ENCODE measurements at places on chromosomes 2 and 18.

DNA sequence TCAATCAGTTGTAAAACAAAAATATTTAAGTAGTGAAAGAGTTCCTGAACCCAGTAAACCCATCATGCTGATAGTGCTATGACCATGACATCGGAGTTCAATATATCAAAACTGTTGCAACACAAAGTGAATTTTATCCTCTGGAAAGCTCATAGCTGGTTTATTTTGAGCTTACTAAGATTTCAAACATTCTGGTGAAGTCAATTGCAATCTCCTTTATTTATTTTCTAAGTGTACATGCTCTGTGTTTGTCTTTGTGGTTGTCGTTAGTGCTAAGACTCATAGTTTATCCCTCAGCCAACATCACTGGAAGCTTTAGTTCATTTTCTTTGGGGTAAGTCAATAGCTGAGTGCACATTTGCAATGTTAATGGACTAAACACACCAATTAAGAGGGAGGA lies 91.9 kb downstream of the QPCT start:
- no peak for DNase-seq

DNA sequence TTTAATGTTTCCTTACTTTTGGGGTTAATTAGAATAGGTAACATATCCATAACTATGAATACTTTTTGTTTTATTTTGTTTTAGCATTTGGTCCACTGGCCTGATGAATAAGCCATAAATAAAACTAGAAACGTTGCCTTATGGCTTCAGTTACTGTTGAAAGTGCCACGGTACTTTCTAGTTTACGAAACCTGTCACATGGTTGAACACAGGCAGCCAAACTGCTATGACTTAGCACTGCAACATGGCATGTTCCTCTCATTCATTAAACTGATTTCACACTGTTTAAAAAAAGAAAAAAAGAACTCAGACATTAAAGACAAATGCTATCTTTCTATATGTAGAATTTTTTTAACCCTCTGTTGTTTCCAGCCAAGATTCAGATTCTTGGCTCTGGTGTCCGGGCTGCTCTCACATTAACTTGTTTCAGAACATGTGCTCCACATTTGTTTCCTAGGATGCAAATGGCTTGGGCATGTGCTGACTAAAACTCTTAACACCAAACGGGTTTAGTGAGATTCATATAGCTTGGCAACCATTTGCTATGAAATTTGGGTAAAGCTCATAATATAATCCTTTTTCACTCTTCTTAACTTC lies 323.9 kb upstream of the RND3 start:
- no peak for DNase-seq

DNA sequence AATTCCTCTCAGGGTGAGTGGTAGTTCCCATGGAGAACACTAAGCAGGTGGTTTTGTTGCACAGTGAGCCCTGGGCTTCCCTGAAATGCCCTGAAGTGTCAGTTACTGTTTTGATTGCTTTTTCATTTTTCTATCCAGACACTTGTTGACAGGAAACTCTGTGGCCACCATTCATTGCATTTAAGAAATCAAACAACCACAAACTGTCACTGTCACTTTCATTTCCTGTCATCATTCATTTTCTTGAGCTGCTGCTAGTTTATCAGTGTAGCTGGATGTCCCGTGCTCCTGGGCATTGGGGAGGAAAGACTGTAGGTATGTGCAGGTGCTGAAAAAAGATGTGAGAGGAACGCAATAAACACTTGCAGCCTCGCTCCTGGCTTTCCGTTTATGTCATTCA lies 891.6 kb upstream of the ZEB2 start:
- no peak for DNase-seq

GRCh38 chr2:171160119-171160955 lies at the start of gene TLK1:
TSS of gene TLK1 (minus strand) at chr2:171160893. CDS start at chr2:171160428, 465 bp downstream.
- no peak for DNase-seq

DNA sequence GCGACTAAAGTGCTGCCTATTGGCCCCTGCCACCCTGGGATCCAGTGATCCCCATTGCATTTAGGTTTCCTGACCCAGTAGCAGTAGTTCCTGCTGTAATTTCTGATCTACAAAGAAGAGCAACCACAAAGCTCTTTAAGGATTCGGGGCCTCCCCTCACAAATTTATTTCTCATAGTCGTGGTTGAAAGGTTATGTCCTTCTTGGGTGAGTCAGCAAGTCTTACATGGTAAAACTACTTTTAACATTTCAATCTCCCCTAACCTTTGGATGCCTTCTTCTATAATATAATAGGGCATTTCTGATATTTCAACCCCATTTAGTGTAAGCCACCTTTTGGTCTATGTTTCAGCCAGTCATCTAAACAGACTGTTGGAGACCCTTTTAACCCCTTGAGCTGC lies 14.9 kb downstream of the PIKFYVE start:
- no peak for DNase-seq

- DNase-seq: no peak
Observed at GRCh38 chr2:36337354-36337753, 18.2 kb upstream of the CRIM1 start.

DNA sequence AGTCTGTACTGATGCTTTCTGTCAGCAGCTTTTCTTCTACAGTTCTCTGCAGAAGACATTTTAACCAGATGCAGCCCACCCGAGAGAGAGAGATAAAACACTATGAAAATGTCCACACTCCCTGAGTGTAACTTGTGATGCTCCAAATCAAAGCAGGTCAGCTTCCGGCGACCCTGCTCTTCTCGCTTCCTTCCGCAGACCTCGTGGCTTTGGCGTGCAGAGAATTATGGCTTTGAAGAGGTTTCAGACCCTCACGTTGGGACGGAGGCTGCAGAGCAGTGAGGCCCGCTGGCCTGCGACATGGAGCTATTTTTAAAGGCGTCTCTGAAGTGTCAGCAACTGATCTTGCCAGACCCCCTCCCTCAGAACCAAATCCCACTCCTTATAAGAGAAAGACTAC lies 41.8 kb downstream of the TMEM163 start:
- DNase-seq: no peak

- DNase-seq: no peak
Observed at GRCh38 chr2:37781028-37781427, 109.6 kb upstream of the CDC42EP3 start.

DNA sequence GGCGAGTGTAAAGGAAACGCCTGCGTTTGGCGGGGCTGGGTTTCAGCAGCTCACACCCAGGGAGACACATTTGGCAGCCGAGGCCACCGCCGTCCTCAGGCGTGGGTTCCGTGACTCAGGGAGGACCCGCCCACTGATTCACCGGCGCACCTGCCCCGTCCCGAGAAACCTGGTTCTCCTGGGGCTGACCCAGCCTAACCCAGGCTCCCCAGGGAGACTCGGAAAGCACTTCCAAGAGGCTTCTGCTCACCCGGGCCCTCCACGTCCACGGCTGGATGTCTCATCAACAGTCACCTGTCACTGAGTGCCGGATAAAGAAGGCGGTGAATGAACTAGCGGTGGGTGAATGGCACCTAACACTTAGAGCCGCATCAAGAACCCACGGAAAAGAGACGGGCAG lies 126.4 kb upstream of the CTDP1 start:
- no peak for DNase-seq

- DNase-seq: no peak
Observed at GRCh38 chr2:171431677-171432167, 2.1 kb downstream of the METTL8 start.

DNA sequence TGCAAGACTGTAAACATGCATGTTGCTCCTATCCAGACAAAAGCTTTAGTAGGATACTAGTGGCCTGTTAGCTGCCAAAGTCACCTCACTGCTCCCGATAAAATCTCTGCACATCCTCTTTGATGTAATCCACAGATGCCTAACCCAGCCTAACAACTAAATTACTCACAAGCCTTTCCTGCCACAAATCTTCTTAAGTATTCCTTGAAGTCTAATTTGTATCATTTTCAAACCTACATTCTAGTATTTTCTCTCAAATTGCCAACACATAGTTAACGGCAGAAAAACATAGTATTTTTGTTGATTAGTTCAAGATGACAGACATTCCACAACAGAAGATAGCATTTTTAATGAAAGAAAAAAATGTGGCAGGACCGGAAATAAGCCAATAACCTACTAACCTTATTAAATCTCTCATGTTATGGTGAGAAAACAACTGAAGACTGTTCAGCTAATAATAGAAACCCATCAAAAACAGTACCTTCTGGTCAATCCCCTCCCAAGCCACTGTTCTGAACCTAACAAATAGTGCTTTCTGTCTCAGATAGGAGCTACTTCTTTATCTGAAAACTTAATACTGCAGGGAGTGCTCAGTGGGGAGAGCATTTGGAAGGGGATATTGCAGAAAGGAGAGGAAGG lies at the start of gene MPP4:
Gene MPP4 (minus strand): TSS at position 57 of the 639 bp plus-strand sequence. CDS start 4,690 bp downstream, outside the sequence.
- no peak for DNase-seq

- no peak for DNase-seq
Observed at GRCh38 chr2:231917280-231918066, 8.7 kb downstream of the NPPC start.

DNA sequence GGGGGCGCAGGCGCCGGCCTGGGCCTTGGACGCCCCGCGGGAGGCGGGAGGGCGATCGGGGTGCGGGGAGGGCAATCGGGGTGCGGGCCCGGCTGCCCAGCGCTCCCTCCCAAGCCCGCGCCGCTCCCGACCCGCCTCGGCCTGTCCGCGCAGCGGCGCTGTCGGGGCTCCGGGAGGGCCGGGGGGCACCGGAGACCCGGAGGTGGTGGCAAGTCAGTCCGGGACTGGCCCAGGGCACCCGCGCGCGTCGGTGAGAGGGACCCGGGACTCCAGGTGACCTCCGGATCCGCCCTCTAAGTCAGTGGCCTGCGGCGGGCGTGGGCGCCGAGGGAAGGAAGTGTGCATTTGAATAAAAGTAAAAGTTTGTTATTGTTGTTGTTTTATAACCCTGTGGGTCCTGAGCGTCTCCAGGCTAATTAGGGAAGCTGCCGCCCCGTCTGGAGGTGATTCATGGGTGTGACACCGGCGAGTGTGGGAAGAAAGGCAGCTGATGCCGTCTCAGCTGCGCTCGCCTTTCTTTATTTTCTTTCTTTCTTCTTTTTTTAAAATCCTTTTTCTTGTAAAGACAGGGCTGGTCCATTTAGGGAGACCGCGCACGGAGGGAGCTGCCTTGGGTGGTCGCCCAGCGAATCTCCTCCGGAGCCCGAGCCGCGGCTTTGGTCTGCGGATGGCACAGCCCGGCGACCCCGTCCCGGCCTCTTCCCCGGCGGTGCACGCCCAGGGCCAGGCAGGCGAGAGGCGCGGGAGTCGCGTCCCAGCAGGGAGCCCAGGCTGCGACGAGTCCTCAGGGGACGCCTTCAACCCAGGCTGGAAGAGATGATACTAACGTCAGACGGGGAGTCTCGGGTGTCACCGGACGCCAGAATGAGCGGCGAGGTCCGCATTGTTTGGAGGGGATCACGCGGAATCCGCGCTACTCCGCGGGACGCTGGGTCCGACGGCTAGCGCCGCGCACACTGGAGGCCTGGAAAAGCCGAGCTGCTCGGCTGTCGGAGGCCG lies 627 bp upstream of the CRACDL start:
- DNase-seq: no peak

DNA sequence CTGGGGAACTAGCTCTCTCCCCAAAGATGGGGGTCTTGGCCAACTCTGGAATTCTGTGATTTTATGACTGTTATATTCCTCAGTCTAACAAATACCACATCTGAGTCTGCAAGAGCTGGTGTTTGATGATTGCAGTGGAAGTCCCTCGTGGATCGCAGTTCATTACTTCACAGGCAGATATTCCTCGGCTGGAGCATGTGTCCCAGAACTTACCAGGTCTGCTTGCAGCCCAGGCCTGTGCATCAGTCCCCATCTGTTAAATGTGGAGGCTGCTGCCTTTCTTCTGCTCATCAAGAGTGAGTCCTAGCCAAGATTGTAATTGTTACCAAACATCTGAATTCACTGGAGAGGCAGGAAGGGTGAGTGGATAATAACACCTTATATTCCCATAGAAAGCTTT lies 55.5 kb downstream of the PRKCE start:
- no peak for DNase-seq

GRCh38 chr2:5368263-5368662 lies 323.9 kb upstream of the SOX11 start:
- DNase-seq: no peak

DNA sequence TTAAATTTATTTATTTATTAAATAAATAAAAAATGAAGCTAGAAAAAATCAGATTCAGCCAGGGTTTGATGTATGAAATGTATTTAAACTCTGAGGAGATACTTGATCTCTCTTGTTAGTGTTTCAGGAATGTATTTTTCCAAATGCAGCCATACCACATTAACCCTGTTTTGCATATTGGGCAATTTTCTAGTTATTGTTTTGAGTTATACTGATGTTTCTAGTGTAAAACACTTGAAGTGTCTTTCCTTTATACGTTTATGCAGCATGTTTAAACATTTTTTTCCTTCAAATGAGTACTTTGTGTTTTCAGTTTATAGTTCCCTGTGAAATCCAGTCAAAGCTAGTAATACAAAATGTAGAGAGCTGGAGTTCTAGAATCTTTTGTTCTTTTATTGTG lies 69.9 kb downstream of the WDR7 start:
- no peak for DNase-seq

- DNase-seq: no peak
Observed at GRCh38 chr2:135664623-135665068, 77.0 kb upstream of the UBXN4 start.

GRCh38 chr2:26850000-26850431 lies 2.1 kb downstream of the DPYSL5 start:
- no peak for DNase-seq
